Peyer's patch (tissue), 4 donors: ENCODE measurements at places on chromosomes 12 and 14. TPM values are rescaled to one million over a fixed set of nuclear protein-coding genes. Genes with fewer than 3 reads are reported as not detected.

Gene GPR68
- 1.5 TPM for total RNA-seq

Gene PRKAB1
- 119 TPM for total RNA-seq

Gene SLC7A8
- total RNA-seq = 56.9 TPM

Gene BRMS1L
- 0.53 TPM for total RNA-seq

Gene ACSM4
- total RNA-seq = not detected

Gene CNTN1
- total RNA-seq = 3.9 TPM

Gene CD163L1
- 3.8 TPM for total RNA-seq

- DNase-seq = peak; percentile 77
Observed at GRCh38 chr12:121600702-121601336, 20.0 kb upstream of the KDM2B start.

GRCh38 chr12:107668320-107669098, 17.1 kb upstream of the PWP1 start:
- DNase-seq = no peak

- DNase-seq = no peak
Observed at GRCh38 chr14:35158951-35159653, 36.8 kb downstream of the PRORP start.

DNA sequence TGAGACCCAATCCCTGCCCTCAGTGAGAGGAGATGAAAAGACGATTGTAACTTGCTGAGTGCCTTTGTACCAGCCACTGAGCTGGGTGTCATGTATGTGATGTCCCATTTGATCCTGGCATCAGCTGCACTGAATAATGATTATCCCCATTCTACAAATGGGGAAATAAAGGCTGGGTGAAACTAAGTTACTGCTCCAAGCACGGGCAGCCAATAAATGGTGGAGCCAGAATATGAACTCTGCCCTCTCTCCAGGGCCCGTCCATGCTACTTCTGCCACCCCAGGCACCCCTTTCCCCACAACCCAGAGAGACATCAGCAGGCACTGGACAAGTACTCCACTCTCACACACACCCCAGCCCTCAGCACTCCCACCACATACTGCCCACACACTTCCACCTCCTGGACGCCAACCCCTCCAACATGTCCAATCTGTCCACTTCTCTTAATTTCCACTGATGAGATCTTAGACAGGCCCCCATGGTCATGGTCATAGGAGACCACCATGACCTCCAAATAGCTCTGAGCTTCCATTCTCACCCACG, 115.8 kb downstream of the DICER1 start:
- peak; percentile 19 for DNase-seq

GRCh38 chr14:60643141-60643462, 6.2 kb downstream of the SIX1 start:
- DNase-seq = no peak

DNA sequence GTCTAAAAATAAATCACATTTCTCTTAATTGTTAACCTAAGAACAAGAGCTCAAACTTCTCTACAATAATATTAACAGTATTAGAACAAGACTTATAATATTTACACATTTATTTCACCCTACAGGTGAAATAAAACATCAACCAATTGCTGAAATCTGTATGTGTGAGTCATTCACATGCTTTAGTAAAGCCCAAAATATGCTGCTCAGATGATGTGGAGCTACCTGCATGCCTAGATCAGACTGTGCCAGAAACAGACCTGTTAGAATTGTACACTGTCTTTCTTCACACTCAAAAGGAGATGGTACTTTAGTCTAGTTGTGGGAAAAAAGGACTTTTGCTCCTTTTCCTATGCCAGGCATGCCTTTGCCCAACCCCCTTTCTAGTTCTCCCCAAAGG, 54.7 kb downstream of the RPS6KA5 start:
- DNase-seq = no peak

- DNase-seq = no peak
Observed at GRCh38 chr14:31124197-31124596, 83.4 kb downstream of the HECTD1 start.
